ENCODE measurements at places on chromosomes 3 and 15.
A peak's percentile ranks its signal among the peaks of the same experiment; 100 is the strongest.

GRCh38 chr3:42691816-42692666, 6.7 kb downstream of the KLHL40 start:
- peak; percentile 3 for DNase-seq

GRCh38 chr3:108315767-108316301, 19.5 kb downstream of the HHLA2 start:
- DNase-seq, result no peak

GRCh38 chr15:55247766-55248427, 41.7 kb downstream of the RAB27A start:
- no peak for DNase-seq

DNA sequence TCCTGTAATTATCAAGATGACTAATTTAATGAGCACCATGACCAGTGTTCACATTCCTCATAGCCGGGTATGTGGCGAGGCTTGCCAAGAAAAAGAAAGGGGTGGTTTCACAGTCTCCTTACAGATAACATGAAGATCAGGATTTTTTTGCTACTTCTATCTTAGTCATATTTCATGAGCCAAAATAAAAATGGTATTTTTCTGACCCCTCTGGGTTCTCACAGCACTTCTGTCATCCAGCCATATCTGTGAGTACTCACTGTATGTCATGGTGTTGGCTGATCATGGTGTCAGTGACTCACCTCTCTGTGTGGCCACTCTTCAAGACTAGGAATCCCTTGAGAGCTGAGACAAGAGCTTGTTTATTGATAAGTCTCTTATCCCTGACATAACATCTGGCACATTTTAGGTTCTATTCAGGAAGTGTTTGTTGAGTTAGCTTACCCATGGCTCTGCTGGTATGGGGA, 130.5 kb upstream of the LMCD1 start:
- DNase-seq, result no peak

- DNase-seq, result no peak
Observed at GRCh38 chr15:38217191-38217595, 35.4 kb upstream of the SPRED1 start.

DNA sequence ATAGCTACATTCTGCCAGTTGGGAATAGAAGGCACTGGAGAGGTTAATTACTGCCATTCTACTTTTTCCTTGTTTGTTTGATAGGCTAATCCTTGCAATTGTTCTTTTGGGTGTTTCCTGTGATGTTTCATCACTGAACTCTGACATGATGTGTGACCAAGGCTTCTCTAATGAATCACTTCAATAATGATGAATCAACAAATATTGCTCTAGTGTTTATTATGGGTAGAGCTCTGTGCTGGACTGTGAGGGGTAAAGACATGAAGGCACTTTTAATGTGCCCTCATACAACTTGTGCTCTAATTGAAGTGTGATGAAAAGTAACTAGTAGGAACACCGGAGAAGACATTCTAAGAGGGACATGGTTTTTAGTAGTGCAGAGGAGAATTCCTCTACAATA, 233.6 kb downstream of the WDR72 start:
- no peak for DNase-seq

DNA sequence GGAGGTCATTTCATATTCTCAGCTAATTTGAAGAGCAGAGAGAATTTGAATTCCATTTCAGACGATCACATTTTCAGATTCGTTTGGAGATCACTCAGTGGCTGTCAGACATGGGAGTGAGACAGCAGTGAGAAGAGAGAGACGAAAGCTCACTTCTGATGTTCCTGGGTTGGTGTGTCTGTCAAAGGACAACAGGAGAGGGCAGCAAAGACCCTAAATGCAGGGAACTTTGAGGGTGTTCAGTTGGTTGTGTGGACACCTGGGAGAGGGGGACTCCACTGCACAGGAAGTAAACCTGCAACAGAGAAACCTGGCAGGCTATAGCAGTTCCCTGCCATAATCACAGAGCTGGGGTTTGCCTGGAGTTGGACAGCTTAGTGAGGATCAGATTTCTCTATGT, 675.1 kb downstream of the SQOR start:
- DNase-seq, result no peak

All from activated naive CD4-positive, alpha-beta T cell treated with anti-CD3 and anti-CD28 coated beads, Interleukin-2, amount 50 U/mL, for 16 hours (primary cell).